ENCODE measurements at places on chromosomes 13 and 19. TPM values are rescaled to one million over a fixed set of nuclear protein-coding genes. Genes with fewer than 3 reads are reported as not detected.

- H3K27ac ChIP-seq, result no peak overlapping the region
- DNase-seq, result no peak
- peaks cover 12% of the 10 kb centered on the region for H3K4me1 ChIP-seq
- no peaks in the 10 kb centered on the region for H3K36me3 ChIP-seq
Measured at GRCh38 chr19:2582984-2583956, 107.3 kb downstream of the GADD45B start.

DNA sequence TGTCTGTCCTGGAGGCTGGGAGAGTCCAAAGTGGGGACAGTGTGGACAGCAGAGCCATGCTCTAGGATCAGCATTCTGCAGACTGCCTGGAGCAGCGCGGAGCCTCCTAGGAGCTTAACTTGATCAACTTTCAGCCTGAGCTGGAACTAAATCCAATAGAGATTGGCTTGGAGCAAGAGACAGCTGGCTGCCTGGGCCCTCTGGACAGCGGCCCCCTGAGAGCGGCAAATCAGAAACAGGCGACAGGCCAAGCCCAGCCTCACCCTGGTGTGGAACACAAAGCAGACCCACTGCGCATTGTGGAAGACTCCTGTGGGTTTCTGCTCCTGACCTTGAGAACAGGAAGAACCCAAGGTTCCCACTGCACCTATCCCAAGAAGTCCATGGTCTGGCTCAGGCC is 462.2 kb downstream of the TSHZ3 start:
- H3K27ac ChIP-seq, result no peak overlapping the region
- no peaks in the 10 kb centered on the region for H3K4me1 ChIP-seq
- H3K36me3 ChIP-seq, result no peaks in the 10 kb centered on the region

GRCh38 chr13:63542770-63543169 is 2127.1 kb upstream of the PCDH20 start:
- H3K4me1 ChIP-seq, result no peaks in the 10 kb centered on the region
- H3K27me3 ChIP-seq, result no peaks in the 10 kb centered on the region
- no peak overlapping the region for H3K27ac ChIP-seq

GRCh38 chr19:8089664-8090601 is 37.4 kb downstream of the CCL25 start:
- H3K36me3 ChIP-seq, result no peaks in the 10 kb centered on the region
- no peak overlapping the region for H3K4me3 ChIP-seq
- no peaks in the 10 kb centered on the region for H3K4me1 ChIP-seq
- no peak for DNase-seq
- H3K27me3 ChIP-seq, result no peaks in the 10 kb centered on the region

GRCh38 chr13:24274452-24275021 is 34.8 kb upstream of the C1QTNF9 start:
- H3K27me3 ChIP-seq, result no peaks in the 10 kb centered on the region
- H3K36me3 ChIP-seq, result no peaks in the 10 kb centered on the region
- no peak overlapping the region for H3K4me3 ChIP-seq
- peak overlapping the region; percentile 76 for H3K27ac ChIP-seq

GRCh38 chr19:2495651-2496316 is 19.9 kb downstream of the GADD45B start:
- peaks cover 18% of the 10 kb centered on the region for H3K4me1 ChIP-seq
- DNase-seq, result no peak
- peaks cover 76% of the 10 kb centered on the region for H3K27me3 ChIP-seq
- no peak overlapping the region for H3K27ac ChIP-seq

DNA sequence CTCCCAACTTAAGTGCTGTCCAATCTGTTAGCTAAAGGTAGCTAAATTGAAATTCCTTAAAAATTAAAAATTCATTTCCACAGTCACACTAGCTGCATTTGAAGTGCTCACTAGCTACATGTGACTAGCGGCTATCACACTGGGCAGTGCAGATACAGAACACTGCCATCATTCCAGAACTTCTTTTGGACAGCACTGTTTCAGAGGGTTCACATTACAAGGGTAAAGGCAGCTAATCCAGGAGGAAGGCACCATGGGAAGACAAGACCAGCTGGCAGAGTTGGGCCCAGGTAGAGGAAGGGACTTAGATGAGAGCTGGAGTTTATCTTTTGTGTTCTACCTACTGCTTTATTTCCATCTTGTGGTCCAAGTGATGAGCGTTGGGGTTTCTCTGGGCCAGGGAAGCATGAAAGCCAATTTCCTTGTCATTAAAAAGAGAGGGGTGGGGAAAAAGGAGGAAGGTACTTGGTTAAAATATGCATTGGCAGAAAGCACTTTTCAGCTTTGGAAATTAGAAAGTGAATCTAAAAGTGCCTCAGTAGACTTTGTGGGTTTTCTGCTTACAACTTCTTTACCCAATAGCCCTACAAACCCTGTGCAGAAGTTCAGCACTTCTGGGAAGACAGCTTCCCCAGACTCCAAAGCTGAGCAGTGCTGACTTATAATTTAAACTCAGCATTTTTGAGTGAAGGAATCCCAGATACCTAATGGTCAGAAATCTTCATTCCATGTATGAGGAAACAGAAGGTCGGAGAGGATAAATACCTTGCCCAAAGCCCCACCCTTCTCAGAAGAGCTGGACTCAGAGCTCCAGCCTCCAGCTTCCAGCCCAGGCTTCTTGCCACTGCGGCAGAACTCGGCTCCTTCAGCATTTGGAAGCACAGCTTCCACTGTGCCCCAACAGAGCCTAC is 49.5 kb downstream of the ATP7B start:
- H3K4me1 ChIP-seq, result peaks cover 2% of the 10 kb centered on the region
- H3K36me3 ChIP-seq, result no peaks in the 10 kb centered on the region
- no peak overlapping the region for H3K27ac ChIP-seq
- no peak for DNase-seq
- no peaks in the 10 kb centered on the region for H3K27me3 ChIP-seq
- H3K4me3 ChIP-seq, result no peak overlapping the region

DNA sequence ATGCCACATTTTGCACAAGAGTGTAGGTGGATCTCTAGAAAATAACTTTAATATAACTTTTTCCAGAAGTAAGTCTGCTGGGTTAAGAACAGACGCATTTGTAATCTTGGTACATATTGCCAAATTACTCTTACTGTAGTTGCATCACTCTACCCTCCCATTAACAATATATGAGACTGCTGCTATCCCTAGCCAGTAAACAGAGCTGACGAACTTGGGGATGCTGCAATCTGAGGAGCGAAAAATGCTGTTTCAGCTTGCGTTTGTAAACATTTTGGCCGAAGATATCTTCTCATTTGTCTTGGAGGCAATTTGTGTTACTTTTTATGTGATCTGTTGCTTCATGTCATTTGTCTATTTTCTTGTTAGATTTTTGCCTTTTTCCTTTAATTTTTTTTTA is 1482.8 kb downstream of the OLFM4 start:
- H3K4me1 ChIP-seq, result no peaks in the 10 kb centered on the region
- no peaks in the 10 kb centered on the region for H3K36me3 ChIP-seq
- H3K27ac ChIP-seq, result no peak overlapping the region
- H3K4me3 ChIP-seq, result no peak overlapping the region
- H3K27me3 ChIP-seq, result no peaks in the 10 kb centered on the region

GRCh38 chr13:50126263-50126992 is 111.2 kb downstream of the KCNRG start:
- H3K4me3 ChIP-seq, result peak overlapping the region; percentile 66
- H3K4me1 ChIP-seq, result peaks cover 77% of the 10 kb centered on the region

- DNase-seq, result no peak
- no peaks in the 10 kb centered on the region for H3K27me3 ChIP-seq
- no peak overlapping the region for H3K27ac ChIP-seq
- no peaks in the 10 kb centered on the region for H3K36me3 ChIP-seq
- H3K4me1 ChIP-seq, result no peaks in the 10 kb centered on the region
- no peak overlapping the region for H3K4me3 ChIP-seq
Measured at GRCh38 chr19:56712611-56713276, 41.2 kb upstream of the ZNF835 start.

DNA sequence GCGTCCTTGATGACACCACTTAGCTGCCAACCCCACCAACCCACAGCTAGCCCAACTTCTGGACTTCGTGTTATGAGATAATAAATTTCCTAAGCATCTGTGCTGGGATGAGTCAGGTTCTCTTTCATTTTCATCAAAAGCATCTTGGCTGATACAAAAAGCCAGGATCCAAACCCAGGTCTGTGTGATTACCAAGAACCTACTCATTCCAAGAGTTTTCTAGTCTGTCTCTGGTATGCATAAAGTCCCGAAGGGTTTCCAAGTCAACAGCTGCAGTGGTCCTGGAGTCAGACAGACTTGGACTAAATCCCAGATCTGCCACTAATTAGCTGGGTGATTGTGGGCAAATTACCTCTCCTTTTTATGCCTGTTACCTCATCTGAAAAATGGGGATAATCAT is 55.5 kb upstream of the SERP2 start:
- H3K4me1 ChIP-seq, result no peaks in the 10 kb centered on the region
- no peak for DNase-seq
- H3K4me3 ChIP-seq, result no peak overlapping the region
- H3K36me3 ChIP-seq, result no peaks in the 10 kb centered on the region
- H3K27ac ChIP-seq, result no peak overlapping the region

GRCh38 chr13:95479731-95480130 is 72.8 kb upstream of the CLDN10 start:
- no peak overlapping the region for H3K27ac ChIP-seq
- H3K36me3 ChIP-seq, result no peaks in the 10 kb centered on the region
- DNase-seq, result no peak
- peaks cover 5% of the 10 kb centered on the region for H3K4me1 ChIP-seq
- H3K4me3 ChIP-seq, result no peak overlapping the region
- H3K27me3 ChIP-seq, result no peaks in the 10 kb centered on the region

VSTM1 gene
- total RNA-seq, result 1.1 TPM

SLC17A7 gene
- under 0.01 TPM for total RNA-seq

SERPINE3 gene
- total RNA-seq, result 0.05 TPM

CA11 gene
- total RNA-seq, result 9.8 TPM

PLVAP gene
- 11.7 TPM for total RNA-seq

ADGRE3 gene
- total RNA-seq, result 0.33 TPM
